Cortex of kidney (tissue), 1 donor: ENCODE measurements at places on chromosomes 1 and 21.

GRCh38 chr1:174743654-174744561, 255.8 kb upstream of the CACYBP start:
- DNase-seq = no peak

- no peak for DNase-seq
Observed at GRCh38 chr1:20753589-20753988, 21.1 kb upstream of the SH2D5 start.

GRCh38 chr1:192256674-192257334, 60.0 kb upstream of the RGS21 start:
- no peak for DNase-seq

- no peak for DNase-seq
Observed at GRCh38 chr1:150477320-150477719, 9.9 kb upstream of the TARS2 start.

GRCh38 chr1:228648647-228649383, 86.5 kb upstream of the RHOU start:
- no peak for DNase-seq

- no peak for DNase-seq
Observed at GRCh38 chr1:154822233-154822632, 47.8 kb downstream of the KCNN3 start.

GRCh38 chr1:117846674-117847425, 82.6 kb downstream of the GDAP2 start:
- no peak for DNase-seq

DNA sequence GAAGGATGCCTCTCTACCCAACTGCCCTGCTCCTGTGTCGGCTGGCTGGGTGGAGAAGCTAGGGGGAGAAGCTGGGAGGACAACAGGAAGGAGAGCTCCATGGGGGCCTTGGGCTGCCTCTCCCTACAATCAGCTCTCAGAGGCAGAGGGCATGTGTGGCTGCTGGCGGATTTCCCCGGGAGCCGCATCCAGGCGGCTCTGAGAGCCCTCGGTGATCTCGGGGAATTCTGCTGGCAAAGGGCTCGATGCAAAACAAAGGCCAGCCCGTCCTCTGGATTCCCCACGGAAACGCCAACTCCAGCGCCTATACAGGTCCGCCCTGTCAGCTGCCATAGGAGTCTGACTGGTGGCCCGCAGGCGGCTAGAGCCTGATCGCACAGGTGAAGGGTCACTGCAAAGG, 26.4 kb upstream of the EVA1B start:
- no peak for DNase-seq

DNA sequence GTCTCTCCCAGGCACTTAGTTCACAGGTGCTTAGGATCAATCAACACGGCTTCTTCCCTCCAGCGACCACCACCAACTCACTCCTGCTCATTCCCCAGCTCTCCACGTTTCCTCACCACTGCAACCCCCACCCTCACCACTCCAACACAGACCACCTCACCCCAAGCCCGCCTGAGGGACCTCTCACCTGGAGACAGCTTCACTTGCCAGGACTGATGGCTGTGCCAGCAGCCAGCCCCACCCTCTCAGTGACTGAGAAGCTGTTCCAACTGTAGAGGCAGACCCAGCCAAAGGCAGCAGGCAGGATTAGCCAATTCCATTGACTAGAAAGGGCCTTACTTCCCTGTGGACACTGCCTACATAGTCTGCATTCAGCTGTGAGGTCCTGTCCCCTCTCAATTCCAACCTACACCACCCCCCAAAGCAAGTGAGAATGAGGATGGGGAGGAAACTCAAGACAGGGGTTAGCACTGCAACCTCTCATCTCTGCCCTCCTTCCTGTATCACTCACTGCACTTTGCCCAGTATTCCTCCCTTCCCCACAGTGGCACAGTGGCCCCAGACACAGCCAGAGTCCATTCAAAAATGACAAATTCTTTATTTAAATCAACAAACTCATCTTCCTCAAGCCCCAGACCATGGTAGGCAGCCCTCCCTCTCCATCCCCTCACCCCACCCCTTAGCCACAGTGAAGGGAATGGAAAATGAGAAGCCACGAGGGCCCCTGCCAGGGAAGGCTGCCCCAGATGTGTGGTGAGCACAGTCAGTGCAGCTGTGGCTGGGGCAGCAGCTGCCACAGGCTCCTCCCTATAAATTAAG, 7.6 kb downstream of the TAGLN2 start:
- no peak for DNase-seq

- no peak for DNase-seq
Observed at GRCh38 chr1:210558302-210558701, 229.6 kb downstream of the HHAT start.

DNA sequence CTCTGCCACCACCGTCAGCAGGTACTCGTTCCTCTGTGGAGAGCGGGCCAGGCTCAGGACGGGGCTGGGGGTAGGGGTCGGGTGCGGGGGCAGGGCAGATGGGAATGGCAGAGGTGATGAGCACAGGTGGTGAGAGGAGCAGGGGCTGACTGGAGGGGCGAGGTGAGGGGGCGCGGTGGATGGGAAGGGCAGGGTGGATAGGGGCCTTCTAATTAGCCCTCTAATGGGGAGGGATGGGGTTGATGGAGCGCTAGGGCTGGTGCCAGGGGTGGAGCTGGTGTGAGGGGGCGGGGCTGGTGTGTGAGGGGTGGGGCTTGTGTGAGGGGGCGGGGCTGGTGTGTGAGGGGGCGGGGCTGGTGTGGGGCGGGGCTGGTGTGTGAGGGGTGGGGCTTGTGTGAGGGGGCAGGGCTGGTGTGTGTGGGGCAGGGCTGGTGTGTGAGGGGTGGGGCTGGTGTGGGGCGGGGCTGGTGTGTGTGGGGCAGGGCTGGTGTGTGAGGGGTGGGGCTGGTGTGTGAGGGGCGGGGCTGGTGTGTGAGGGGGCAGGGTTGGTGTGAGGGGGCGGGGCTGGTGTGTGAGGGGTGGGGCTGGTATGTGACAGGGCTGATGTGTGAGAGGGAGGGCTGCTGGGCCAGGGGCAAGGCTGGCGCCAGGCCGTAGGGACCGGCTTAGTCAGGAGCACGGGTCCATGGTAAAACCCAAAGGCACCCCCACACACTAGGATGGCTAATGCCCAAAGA, 5.9 kb downstream of the KRTAP10-1 start:
- DNase-seq = no peak

- DNase-seq = no peak
Observed at GRCh38 chr1:236507022-236507700, 16.6 kb upstream of the LGALS8 start.

DNA sequence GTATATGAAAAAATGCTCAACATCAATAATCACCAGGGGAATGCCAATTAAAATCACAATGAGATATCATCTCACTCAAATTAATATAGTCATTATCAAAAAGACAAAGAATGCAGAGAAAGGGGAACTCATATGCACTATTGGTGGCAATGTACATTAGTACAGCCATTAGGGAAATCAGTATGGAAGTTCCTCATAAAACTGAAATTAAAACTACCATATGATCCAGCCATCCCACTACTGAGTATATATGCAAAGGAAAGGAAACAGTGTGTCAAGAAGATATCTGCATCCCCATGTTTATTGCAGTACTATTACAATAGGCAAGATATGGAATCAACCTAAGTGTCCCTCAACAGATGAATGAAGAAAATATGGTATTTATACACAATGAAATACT, 32.1 kb upstream of the TEKT2 start:
- DNase-seq = no peak

DNA sequence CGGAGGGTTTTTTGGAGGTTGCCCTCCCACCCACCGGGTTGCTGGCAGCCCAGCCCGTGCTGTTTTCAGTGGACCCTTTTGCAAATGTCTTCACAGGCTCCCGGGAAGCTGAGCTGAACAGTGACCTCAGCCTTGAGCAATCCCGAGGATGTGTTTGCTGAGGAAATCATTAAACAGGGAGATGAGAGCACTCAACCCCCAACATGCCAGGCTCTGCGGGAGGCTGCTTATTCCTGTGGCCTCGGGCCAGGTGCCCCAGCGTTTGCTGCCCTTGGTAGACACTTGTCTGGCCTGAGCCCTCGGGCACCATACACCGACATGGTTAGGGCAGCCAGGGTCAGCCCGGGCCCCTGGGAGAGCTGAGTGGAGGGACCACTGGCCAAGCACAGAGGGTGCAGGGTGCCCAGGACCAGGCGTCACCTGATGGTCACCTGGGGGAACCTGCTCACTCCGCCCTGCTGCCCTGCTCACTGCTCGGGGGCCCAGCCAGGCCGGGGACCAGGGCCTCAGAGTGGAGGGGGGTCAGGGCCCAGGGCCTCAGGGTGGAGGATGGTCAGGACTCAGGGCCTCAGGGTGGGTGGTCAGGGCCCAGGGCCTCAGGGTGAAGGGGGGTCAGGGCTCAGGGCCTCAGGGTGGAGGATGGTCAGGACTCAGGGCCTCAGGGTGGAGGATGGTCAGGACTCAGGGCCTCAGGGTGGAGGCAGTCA, 42.5 kb upstream of the POFUT2 start:
- no peak for DNase-seq

- DNase-seq = no peak
Observed at GRCh38 chr1:46065405-46065804, 67.0 kb downstream of the PIK3R3 start.

GRCh38 chr1:147478521-147478920, 62.8 kb upstream of the BCL9 start:
- DNase-seq = no peak

DNA sequence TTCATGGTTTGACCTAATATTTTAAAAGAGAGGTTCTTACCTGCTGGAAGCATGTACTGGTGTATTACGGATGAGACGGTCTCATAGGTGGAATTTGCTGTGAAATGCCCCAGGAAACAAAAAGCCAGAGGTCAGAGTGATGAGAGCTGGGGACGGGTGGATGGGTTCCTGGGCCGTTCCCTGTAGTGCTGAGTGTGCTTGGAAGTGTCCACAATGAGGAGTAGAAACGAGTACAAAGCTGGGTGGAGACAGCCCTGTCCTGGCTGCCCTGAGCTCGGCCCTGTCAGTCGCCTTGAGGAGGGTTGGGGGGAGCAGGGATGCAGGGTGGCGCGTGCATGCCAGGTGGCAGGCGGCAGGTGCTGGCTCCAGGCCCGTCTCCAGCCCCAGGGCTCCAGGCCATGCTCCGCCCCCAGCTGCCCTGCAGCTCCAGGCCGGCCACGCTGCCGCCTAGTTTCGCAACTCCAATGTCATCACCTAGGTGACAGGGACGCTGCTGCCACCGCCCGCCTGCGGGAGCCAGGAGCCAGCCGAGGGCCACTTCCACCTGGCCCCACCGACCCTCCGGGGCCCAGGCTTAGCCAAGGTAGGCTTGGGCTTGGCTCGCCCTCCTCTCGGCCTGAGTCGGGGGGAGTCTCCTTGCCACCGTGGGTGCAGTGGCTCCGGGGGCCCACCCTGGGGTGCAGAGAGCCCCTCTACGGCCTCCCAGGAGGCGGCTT, 16.4 kb downstream of the TP73 start:
- no peak for DNase-seq

DNA sequence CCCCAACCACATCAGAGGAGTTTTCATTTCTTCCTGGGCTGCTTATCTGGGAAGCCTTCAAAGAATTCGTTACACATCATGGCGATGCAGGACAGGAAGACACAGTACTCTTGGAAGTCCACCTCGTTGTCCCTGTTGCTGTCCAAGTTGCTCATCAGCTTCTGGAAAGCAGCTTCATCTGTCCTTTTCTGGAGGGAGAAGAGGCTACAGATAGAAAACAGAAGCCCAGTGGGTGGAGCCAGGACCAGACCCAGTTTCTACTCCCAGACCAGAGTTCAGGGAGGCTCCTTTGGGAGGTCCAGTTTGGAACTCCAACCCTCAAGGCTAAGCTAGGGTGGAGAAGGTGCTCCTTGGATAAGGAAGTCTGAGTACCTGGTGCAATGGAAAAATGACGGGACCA, 1.9 kb downstream of the S100A4 start:
- no peak for DNase-seq

- DNase-seq = no peak
Observed at GRCh38 chr1:229664133-229664689, 38.2 kb downstream of the URB2 start.

GRCh38 chr1:236757640-236758039, 37.5 kb upstream of the MTR start:
- DNase-seq = no peak

- DNase-seq = no peak
Observed at GRCh38 chr1:90723590-90724108, 6.5 kb upstream of the BARHL2 start.

GRCh38 chr1:209248649-209249279, 334.8 kb upstream of the CAMK1G start:
- no peak for DNase-seq

DNA sequence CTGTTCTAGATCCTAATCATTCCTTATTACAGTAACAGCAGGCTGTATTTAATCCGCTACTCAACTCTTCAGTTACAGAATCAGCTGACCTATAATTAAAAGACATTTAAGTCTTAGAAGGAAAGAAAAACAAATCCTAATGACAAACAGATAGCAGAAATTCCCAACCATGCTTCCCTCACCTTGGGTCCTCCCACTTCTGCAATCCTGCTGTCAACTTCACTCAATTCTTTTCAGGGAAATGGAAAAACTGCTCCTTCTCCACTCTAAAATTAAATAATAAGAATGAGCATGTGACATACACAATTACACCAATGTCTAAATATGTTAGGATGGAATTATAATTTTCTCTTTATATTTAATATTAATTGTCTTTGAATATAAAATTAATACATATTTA, 182.6 kb upstream of the LYPLAL1 start:
- DNase-seq = no peak

GRCh38 chr1:76901158-76901767, 34.0 kb downstream of the ST6GALNAC5 start:
- no peak for DNase-seq

DNA sequence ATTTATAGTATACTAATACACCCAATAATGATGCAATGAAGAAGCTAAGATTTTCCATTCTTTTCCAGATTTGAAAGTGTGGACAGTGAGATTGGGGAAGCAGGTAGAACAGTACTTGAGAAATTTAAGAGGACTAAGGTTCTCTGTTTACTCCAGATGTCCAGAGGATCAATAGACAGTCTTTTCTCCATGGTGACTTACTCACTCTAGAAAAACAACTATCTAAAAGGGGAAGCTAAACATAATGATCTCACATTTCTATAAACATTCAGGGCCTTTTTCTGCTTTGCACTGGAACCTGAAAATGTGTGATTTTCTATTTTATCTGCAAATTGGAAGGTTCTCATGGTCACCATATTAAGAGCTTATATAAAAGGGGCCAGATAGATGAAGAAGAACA, 93.9 kb upstream of the ZBTB18 start:
- no peak for DNase-seq

- DNase-seq = no peak
Observed at GRCh38 chr1:193520472-193520871, 334.1 kb upstream of the B3GALT2 start.

- DNase-seq = no peak
Observed at GRCh38 chr1:64200064-64200463, 3.4 kb upstream of the UBE2U start.

DNA sequence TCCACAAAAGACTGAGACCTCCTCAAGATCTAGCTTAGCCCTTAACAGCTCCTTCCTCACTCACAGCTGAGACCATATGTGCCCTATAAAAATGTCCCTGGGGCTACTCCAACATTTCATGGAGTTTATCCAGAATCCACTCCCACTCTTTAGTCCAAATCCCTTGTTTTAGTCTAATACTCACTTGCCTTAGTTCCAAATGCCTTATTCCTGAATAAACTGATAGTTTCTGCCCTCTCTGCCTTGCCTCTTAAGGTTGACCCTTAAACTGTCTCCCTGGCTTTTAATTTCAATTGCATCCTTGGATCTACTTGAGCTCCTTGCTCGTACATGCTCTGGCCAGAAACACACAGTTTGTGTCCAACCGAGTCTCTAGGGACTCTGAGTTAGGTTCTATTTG, 47.3 kb upstream of the LYPLAL1 start:
- no peak for DNase-seq
